ENCODE measurements at places on chromosomes 7 and 10.

GRCh38 chr10:5466451-5467206 lies 32.7 kb downstream of the CALML5 start:
- DNase-seq = no peak

GRCh38 chr7:151366880-151367222 lies 25.2 kb downstream of the NUB1 start:
- no peak for DNase-seq

DNA sequence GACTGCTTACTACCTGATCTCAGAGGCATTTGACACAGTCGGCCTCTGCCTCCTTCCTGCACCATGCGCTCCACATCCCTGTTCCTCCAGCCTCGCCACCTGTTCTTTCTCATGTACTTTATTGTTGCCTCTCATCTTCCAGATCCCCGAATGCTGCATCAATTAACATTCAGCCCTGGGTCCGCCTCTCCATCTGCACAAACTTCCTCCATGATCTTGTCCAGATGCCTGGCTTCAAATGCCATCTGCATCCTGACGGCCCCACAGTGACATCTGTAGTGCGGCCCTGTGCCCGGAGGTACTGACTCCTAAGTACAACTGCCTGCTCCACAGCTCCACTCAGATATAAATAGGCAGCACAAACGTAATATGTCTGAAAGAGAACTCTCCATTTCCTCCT lies 51.2 kb upstream of the STK17A start:
- DNase-seq = no peak

- no peak for DNase-seq
Measured at GRCh38 chr7:29224726-29225125, 30.2 kb downstream of the CHN2 start.

DNA sequence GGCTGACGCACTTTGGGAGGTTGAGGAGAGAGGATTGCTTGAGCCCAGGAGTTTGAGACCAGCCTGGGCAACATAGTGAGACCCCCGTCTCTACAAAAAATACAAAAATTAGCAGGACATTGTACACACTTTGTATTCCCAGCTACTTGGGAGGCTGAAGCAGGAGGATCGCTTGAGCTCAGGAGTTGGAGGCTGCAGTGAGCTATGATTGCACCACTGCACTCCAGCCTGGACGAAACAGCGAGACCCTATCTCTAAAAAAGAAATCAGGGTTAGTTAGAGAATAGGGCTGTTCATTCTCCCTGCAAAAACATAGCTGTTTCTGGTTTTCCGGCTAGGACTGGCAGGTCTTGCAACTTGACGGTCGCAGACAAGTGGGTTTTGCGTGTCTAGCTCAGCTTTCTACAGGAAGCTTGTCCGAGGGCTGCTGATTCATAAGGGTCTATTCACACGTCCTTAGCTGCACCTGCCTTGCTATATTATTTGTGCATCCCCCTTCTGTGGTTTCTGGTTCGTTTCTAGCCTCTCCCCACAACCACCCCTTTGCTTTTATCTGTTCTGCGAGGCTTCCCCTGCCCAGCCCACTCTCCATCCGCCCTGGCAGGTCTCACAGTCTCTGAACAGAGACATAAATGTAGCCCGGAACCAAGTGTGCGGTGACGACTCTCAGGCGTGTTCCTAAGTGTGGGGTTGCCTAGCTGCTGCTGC lies 10.7 kb downstream of the AMZ1 start:
- peak; percentile 15 for DNase-seq

- no peak for DNase-seq
Measured at GRCh38 chr7:55188590-55189138, 169.8 kb downstream of the EGFR start.

DNA sequence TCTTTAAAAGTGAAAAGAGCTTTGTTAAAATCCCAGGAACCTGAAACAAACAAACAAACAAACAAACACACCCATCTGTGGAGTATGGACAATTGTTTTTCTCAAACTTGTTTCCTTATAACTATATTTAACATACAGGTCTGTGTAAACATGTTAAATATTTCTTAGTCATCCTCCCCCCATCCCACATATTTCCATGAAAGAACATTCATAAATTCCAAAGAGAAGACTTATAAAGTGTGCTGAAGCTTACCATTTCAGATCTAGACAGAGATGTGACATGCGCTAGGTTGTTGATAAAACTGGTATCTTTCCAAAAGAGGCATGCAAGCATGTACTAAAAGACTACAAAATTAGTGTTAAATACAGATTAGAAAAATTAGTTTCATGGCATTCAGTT lies 6.5 kb downstream of the FKBP14 start:
- DNase-seq = no peak

DNA sequence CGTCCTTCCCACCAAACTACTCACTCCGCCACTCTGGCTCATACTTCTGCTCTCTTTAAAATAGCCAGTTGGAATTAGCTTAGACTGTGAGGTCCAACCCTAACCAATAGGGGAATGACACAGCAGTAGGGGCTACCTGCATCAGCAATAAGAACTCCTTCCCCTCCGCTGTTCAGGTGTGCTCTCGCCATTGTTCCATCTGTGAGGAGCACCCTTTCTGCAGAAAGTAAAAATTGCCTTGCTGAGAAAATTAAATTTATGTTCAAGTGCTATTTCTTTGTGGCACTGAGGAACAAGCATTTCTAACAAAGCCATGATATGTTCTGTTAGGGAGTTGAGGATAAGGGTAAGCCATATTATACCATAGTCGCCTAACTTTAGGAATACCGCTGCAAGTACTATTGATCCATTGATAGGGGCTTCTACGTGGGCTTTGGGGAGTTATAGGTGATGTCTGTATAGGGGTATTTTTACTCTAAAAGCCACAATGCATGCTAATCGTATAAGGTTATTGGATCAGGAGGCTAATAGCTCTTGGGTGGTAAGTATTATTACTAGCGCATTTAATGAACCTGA lies 1269.5 kb downstream of the TYW1 start:
- DNase-seq = no peak

DNA sequence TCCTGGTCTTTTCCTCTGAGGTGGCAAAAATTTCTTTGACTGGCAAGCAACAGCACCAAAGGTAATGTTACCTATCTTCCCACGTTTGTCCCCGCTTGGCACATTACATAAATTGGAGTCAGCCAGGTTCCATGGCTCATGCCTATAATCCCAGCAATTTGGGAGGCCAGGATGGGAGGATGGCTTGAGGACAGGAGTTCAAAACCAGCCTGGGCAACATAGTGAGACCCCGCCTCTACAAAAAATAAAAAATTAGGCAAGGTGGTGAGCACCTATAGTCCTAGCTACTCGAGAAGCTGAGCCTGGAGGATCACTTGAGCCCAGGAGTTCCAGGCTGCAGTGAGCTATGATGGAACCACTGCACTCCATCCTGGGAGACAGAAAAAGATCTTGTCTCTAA lies 139.5 kb downstream of the IDE start:
- DNase-seq = no peak

GRCh38 chr10:49762566-49762877 lies 399 bp upstream of the OGDHL start:
- no peak for DNase-seq

- DNase-seq = no peak
Measured at GRCh38 chr10:75028049-75028448, 83.4 kb upstream of the SAMD8 start.

DNA sequence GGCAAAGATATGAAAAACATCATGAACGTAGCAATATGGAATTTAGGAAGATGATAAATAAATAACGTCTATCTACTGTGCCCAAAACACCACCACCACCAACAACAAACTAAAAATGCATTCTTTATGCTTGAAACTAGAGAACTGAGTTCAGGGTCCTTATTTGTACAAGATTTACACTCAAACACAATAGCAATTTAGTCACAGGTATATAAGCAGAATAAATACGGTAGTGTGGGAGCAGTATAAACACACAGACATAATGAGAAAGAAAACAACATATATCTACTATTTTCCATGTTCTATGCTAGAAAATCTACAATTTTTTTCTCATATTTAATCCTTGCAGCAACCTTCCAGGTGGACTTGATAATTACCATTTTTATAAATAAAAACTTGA lies 64.3 kb downstream of the ARL4A start:
- no peak for DNase-seq

DNA sequence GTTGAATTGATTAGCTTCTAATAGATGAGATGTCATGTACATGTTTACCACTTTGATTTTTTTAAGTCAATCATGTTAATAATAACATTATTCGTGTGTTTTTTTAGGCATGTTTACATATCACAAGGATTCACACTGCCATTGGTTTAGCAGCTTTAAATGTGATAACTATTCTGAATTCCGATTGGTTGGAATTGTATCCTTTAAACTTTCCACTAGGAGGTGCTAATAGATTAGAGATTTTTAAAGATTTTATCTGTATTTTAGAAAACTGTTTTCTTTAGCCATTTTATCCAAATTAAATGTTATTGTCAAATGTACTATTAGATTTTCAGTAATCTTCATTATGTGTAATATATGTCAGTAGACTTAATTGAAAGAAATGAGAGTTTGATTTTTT lies 83.2 kb downstream of the HECTD2 start:
- DNase-seq = no peak

GRCh38 chr10:71569775-71570588 lies 149.6 kb downstream of the C10orf105 start:
- DNase-seq = peak; percentile 73

DNA sequence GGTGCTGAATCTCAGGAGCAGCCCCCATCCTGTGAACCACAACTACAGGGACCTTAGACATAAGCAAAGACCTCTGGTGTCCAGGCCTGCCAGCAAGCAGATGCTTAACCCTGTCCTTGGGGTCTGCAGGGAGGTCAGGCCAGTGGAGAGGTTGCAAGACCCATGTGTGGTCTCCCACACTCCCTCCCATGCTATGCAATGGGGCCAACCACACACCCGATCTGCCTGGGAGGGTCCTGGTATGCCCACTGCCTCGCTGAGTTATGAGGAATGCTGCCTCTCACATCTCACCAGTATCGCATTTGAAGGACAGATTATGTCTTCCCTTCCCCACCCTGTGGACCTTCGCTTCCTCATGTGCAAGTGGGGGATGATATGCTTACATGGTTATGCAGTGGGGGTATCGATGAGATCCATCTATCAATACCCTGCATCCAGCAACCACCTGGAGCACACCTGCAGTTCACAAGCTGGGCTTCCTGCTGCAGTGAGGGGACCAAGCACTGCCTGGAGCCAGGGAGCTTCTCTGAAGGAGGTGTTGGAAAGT lies 191.6 kb downstream of the ZNF716 start:
- DNase-seq = no peak

DNA sequence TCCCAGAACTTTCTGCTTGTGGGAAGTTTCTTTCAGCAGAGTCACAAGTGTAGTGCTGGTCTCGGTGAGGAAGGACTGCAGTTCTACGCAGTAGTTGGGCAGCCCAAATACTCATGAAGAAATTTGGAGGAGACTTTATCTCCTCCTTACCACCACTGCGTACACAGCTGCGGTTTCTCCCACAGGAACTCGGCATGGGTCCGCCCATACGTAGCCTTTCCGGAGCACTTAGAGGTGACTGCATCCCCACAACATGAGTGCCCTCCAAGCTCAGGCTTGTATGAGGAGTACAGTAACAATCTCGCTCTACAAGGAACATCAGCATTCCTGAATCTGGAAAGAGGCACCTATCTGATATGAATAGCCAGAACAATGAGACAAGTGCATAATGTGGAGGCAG lies 549.2 kb upstream of the SEMA3D start:
- no peak for DNase-seq

GRCh38 chr7:3094701-3095445 lies 51.2 kb upstream of the CARD11 start:
- no peak for DNase-seq

DNA sequence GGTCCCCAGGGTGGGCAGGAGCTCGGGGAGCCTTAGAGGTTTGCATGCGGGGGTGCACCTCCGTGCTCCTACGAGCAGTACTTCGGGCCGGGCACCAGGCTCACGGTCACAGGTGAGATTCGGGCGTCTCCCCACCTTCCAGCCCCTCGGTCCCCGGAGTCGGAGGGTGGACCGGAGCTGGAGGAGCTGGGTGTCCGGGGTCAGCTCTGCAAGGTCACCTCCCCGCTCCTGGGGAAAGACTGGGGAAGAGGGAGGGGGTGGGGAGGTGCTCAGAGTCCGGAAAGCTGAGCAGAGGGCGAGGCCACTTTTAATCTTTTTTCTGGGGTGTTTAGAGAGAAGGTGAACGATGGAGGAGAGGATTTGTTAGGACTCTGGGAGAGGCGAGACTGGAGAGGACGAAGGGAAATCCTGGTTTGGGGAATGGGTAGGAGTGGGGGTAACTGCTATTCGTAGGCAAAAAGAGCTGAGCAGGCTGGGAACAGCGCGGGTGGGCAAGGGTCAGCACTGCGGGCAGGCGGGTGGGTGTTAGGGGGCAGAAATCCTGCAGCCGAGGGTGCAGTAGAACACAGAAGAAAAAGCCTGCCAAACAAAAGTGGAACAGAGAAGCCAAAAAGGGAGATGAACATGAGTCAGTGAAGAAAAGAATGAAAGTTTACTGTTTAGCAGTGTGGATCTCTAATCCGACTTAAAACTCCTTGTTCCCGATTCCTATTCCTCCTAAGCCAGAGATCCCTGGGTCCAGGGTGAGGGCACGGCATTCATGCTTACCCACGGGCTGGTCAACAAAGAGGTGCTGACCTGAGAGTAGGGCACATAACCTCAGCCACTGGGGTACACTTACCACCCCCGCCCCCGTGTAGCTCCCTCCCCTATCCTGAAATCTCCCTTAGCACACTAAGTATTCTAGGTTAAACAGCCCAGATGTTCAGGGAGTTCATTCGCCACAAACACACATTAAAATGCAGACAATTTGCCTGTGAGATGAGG lies 26.9 kb downstream of the PRSS2 start:
- no peak for DNase-seq

DNA sequence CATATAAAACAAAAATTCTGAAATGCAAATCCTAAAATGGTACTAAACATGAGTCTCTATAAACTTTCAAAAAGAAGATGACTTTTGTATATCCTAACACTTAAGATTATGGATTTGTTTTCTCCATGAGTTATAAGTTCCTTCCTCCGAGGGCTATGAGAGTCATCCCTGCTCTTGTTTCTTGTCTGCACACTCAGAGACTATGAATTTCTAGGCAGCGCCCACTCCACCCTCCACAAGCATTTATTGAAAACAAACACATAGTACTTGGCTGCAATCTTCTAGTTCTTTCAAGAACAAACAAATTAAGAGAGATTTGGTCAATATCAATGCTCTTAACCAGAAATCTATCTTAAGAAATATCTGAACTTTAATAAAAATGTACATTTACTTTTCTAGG lies 211.7 kb downstream of the DKK1 start:
- no peak for DNase-seq

- DNase-seq = no peak
Measured at GRCh38 chr7:51062222-51062987, 254.2 kb downstream of the COBL start.

- no peak for DNase-seq
Measured at GRCh38 chr7:128360359-128360678, 1.2 kb downstream of the PRRT4 start.

All from stimulated activated CD8-positive, alpha-beta memory T cell treated with anti-CD3 and anti-CD28 coated beads, Interleukin-15, amount 100 ng/mL, for 24 hours (primary cell).